CD4-positive, alpha-beta memory T cell (primary cell): ENCODE measurements at places on chromosomes 12 and 14. TPM values are rescaled to one million over a fixed set of nuclear protein-coding genes. Genes with fewer than 3 reads are reported as not detected.

Gene MANSC4
- total RNA-seq, result not detected

Gene KRT74
- total RNA-seq, result not detected

Gene WASHC3
- 46.5 TPM for total RNA-seq

Gene SRRM4
- total RNA-seq, result not detected

Gene CGRRF1
- 21.8 TPM for total RNA-seq

Gene KRT71
- not detected for total RNA-seq

Gene TAS2R20
- 1.3 TPM for total RNA-seq

Gene KRT72
- total RNA-seq, result 7.7 TPM

Gene PTPN6
- total RNA-seq, result 199 TPM
